ENCODE measurements at places on chromosomes 4 and X.
A peak's percentile ranks its signal among the peaks of the same experiment; 100 is the strongest.

GRCh38 chrX:152157042-152157441, 18.7 kb upstream of the MAGEA10 start:
- DNase-seq = no peak

DNA sequence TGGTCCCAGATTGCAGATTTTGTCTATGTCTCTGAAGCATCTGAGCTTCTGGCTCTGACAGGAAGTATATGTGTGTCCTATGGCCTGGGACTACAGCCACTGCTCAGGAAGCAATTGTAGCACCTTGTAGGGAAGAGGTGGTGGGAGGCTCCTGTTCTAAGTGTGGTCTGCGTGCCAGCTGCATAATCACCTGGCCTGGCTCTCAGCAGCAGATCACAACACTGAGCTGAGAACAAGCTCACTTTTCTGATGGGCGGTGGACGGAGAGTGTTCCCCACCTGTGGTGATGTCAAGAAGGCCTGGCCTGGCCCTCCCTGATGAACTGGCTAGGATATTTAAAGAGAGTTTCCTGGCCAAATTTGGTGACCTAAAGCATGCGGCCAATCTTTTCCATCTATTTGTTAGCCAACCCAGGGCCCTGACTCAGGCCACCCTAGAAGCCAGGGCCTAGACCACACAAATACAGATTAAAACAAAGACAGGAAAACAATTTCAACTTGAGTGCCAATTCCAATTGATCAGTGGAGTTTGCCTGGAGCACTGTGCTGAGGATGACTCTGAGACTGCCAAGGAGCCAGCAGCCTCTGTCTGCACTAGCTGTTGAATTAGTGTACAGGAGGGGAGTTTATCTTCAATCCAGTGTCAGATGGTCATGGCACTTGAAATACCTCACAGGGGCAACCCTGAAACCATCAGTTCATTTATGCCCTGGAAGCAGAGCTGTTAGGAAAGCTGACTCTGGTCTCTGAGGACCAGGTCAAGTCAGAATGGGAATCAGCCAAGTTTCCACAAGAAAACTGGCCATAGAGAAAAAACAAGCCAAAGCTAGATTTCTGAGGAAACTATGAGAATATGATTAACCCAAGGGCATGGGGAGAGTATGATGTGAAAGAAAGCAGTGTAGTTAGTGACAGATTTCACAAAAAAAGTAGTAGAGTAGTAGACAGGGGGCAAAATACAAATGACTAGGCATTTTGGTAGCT, 47.4 kb downstream of the PRDM5 start:
- no peak for DNase-seq

- DNase-seq = no peak
Observed at GRCh38 chr4:19051831-19052230, 1030.3 kb upstream of the LCORL start.

DNA sequence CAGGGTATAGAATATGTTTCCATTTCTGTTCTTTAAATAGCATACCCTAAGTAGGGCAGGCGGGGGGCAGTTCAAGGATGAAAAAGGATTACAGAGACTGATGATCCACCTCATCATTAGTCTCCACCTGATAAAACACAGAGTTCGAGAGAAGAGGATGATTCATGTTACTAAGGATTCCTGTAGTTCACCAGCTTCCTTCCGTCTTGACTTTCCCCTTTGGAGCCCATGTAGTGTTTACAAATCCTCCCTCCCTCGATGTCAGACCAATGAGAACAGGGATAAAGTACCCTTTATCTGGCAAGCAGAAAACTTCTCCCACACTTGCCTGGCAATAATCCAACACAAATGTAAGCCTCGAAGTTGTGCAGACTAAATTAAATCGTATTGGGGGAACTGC, 526.3 kb upstream of the FAM241A start:
- no peak for DNase-seq

- DNase-seq = no peak
Observed at GRCh38 chr4:98341309-98341708, 80.1 kb downstream of the RAP1GDS1 start.

DNA sequence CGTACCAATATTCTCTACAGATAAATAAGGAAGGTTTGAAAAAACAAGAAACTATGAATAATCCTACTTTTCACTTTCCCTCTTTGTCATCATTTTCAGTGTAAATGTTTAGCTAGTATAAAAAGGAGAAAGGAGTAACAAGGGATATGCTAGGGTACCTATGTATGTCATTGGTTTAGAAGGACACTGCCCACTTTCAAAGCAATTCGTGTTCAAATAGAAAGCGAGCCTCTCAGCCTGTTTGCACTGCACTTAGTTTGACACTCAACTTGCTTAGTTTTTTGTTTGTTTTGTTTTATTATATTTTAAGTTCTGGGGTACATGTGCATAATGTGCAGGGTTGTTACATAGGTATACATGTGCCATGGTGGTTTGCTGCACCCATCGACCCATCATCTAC, 21.6 kb upstream of the RXFP1 start:
- DNase-seq = no peak

DNA sequence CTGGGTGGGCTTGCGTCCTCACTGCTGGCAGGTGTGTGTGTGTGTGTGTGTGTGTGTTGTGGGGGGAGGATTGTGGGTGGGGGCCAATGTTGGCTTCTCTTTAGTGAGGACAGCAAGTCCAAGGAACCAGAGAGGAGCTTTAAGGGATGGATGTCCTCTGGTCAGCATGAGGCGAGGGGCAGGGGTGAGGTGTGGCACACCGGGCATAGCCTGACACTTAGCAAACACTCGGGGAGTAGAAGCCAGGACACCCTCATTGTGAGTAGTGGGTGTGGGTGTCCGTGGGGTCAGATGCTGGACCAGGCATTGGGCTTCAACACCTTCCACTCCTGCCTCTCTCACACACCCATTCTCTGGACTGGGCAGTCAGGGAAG, 2.8 kb downstream of the SORCS2 start:
- no peak for DNase-seq

- DNase-seq = no peak
Observed at GRCh38 chrX:15678339-15678738, 13.7 kb upstream of the CLTRN start.

GRCh38 chrX:150570512-150570911, 2.1 kb downstream of the MTM1 start:
- DNase-seq = peak; percentile 73

DNA sequence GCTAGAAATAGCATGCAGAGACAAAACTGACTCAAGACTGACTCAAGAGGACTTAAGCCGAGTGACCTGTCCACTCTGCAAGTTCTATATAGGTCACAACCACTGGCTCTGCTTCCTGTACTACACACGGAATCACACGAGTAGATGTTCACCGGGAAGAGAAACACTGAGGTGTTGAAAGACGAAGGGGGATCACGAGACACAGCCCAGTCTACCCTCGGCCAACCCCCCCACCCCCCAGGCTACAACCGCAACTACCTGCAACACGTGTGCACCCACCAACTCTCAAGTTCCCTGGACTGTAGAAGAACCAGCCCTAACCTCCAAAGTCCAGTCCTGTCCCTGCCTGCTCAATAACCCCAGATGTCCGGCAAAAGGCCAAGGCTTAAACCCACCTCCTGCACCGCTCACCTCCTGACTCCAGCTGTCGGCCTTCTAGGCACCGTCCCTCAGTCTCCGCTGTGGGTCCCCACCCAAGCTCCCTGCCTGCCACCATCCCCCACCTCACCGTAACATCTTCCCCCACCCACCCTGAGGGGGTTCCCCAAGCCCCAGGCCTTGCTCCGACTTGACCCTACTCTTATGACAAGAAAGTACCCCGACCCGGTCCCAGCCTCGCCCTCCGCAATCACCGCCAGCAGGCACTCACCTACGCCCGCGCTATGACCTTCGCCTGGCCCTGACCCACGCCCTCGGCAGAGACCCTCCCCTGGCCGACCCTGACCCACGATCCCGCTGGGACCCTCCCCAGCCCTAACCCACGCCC, 739 bp downstream of the GAK start:
- DNase-seq = peak; percentile 32
